Large intestine (tissue), 12 donors: ENCODE measurements at places on chromosomes 5 and 9. TPM values are rescaled to one million over a fixed set of nuclear protein-coding genes. Genes with fewer than 3 reads are reported as not detected.

The SVEP1 gene
- polyA plus RNA-seq: 8.7 TPM

DNA sequence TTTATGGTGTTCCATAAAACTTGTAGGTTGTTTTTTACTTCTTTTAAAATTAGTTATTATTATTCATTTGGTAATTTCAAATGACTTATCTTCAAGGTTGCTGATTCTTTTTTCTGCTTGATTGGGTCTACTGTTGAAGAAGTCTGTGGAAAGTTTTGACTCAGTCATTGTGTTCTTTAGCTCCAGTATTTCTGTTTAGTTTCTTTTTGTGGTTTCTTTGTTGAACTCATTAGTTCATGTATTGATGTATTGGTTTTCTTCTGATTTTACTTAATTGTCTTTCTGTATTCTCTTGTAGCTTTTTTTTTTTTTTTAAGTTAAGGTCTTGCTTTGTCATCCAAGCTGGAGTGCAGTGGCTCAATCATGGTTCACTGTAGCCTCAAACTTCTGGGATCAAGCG, 345.4 kb upstream of the MEF2C start:
- no peak for DNase-seq

The LHFPL2 gene
- polyA plus RNA-seq: 40.7 TPM

GRCh38 chr9:127503947-127504886, 52.9 kb downstream of the LRSAM1 start:
- DNase-seq: peak; percentile 76

DNA sequence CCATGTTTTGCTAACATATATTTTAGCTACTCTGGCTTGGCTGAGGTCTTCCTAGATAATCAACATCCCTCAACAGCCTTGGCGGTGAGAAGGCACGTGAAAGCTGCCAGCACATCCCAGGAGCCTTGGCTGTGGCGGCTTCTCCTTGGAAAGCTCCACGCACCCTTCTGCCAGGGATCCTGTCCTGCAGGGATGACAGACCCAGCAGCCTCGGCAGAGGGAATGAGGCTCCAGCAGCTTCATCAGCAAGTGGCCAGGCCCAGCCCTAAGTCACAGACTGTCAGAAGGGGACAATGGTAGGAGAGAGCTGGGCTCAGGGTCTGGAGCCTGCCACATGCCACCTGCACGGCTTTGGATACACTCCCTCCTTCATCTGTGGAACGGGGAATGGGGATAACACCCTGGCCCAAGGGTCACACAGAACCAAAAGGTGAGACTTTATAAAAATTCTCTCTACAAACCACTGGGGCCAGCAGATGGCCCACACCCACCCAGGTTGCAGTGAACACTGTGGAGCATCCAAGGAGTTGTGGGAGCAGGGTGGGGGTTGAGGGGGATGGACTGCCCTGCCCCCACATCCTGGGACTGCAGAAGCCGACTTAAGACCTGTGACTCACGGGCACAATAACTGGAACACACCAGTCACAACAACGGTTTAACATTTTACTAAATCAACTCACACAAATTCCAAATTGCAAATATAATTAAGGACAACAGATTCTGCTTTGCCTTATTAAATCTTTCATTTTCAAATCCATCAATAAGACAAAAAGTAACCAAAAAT, 65.1 kb downstream of the MACROH2A1 start:
- DNase-seq: no peak

DNA sequence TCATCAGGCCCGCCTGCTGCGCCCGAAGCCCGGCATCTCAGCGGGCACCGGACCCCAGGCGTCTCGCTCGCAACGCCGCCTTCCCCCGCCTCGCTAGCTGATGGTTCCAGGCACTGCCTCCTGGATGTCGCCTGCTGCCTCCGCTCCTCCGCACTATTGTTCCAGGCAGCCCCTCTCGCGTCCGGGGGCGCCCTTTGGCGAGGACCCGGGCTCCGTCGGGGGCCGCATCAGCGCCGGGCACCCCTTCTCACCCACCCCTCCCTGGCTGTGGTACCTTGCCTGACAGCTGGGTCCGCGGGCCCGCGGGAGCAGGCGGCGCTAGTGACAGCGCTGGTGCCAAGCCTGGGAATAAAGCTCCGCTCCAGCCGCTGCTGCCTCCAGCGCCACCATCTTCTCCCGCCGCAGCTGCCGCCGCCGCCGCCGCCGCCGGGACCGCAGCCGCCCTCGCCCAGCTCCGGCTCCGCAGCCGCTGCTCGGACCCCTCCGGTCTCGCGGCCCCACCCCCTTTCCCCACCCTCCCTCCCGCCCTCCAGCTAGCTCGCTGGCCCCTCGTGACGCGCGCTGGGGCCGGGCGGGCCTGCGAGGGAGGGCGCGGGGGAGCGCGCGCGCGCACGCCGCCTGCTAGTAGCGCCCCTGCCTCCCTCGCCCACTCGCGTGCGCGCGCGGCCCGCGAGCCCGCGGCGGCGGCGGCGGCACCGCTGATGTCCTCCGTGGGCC, at the start of gene APBA1:
Gene APBA1 (minus strand): TSS at position 493 of the 717 bp plus-strand sequence.
- DNase-seq: peak; percentile 54

DNA sequence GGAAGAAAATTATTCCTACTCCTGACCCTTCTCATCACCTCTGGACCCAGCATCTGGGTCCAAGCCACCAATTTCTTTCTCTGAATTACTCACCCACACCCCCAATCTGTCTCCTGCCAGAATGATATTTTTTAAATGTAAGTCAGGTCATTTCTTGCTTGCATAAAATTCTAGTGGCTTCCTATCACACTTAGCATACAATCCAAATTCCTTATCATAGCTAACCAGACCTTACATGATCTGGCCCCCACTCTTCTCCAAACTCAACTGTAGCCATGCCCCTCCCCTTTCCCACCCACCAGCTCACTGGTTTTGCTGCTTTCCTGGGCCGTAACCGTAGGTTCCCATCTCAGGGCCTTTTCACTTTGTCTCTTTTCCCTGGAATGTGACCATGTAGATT, 15.2 kb downstream of the HTR4 start:
- DNase-seq: no peak

The MPDZ gene
- 51.0 TPM for polyA plus RNA-seq

The EQTN gene
- 0.34 TPM for polyA plus RNA-seq

- DNase-seq: no peak
Measured at GRCh38 chr5:178690208-178690607, 40.3 kb downstream of the ZNF354A start.

The NUTM2G gene
- 0.88 TPM for polyA plus RNA-seq

DNA sequence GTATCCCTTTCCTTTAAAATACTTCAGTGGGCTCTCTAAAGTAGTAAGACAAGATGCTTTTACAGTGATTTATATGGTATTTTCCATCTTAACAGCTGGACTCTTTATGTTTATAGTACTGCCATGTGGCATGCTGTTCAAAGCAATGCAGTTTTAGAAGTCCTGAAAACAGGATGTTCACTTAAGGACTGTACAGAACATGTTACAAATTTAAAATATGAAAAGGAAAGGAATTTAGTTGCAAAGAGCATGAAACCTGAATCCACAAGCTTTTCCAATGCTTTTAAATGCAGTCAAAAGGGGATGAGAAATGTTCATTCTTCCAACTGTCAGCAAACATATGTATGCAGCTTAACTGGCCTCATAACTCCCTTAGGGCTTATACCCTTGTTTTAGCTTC, 580.2 kb downstream of the EFNA5 start:
- DNase-seq: no peak

DNA sequence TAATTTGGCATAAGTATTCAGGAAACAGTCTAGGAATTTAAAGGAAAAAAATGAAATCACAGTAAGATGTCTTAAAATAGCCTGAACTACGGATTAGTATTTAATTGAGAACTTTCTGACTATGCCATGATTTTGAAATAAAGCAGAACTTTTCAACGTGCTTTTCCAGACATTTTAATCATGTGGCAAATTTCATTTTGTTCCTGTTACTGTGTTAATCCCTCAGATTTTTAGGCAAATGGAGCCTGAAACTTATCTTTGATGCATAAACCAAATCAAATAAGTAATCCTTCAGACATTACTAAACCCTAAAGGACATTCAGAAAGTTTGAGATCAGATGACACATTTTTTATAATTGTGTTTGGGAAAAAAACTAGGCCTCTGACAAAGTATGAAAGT, 75.7 kb downstream of the FBN2 start:
- DNase-seq: no peak
